T-helper 9 cell (primary cell): ENCODE measurements at places on chromosomes 12 and 14.

GRCh38 chr12:31015215-31015614, 58.4 kb upstream of the DDX11 start:
- no peak for DNase-seq

DNA sequence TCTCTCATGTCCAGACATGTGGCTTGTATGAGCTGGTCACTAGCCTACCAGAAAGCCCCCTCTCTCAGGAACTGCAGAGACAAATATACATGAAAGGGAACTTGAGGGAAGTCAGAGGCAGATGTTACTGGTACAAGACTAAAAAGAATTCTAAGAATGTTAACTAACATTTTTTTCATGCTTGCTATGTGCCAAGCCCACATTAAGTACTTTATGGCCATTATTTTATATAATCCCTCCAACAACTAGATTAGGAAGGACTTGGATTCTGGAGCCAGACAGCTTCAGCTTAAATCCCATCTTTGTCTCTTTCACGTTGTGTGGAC, 24.6 kb downstream of the TTC9 start:
- no peak for DNase-seq

- no peak for DNase-seq
Observed at GRCh38 chr14:97975216-97975615, 1178.0 kb downstream of the VRK1 start.

DNA sequence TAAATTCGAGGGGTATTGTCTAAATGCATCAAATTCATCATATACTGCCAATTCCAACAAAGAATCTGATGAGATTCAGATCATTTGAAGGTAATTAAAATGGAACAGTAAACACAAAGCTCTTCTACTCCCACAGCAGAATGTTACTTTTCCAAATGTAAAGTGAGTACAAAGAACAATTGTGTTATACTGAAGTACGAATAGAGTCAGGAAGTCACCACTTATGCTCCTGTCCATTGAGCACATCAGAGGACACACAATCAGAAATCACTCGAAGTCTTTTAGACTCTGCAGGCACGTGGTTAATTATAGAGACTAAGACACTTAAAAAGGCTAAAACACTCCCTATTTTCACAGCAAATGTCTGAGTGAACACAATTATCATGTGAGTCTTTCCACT, 388.5 kb upstream of the MIS18BP1 start:
- no peak for DNase-seq

DNA sequence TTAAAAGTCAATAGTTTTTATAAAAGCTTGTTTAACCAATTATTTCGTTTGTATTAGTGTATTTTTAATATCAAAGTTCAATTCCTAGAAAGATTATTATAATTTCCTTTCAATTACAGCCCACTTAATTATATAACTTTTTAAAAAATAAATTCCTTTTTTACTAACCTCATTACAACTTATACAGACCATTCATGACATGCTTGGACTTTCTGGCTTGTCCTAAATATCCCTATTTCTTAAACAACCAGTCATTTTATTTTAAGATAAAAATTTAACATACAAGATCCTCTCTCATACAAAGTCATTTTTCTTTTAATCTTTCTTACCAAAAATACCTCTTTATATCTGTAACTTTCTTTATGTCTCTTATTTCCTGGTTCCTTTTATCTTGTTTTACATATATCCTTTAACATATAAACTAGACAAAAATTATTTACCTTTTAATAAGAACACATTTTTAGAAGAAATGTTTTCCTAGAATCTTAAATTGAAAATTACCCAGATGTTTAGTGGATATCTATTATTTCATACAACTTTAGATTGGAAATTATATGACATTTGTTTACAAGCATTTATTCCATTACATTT, 10.4 kb upstream of the TMEM263 start:
- DNase-seq = no peak

DNA sequence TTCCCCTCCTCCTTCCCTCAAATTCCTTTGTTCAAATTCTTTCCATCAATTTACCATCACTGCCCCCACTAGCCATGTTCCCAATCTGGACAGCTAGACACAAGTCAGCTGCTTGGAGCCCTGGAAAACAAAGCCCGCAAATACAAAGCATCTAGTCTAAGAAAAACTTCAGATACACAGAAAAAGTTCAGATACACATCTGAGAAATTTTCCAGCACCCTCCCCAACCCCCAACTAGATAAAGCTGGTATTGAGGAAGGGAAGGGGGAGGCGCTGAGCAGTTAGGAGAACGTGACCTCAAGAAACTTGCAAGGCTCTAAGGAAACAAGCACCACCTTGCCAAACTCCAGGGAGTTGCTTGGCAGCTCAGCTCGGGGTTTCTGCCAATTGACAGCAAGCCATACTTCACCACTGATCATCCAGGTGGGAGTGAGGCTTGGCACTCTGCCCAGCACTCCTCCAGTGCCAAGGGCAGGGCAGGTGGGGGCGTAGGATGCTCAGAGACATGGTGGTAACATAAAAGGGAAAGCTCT, 5.1 kb upstream of the CNIH1 start:
- DNase-seq = no peak
